Stimulated activated CD8-positive, alpha-beta memory T cell treated with anti-CD3 and anti-CD28 coated beads, Interleukin-15, amount 100 ng/mL, for 4 hours (primary cell): ENCODE measurements at places on chromosomes 6 and 20.

DNA sequence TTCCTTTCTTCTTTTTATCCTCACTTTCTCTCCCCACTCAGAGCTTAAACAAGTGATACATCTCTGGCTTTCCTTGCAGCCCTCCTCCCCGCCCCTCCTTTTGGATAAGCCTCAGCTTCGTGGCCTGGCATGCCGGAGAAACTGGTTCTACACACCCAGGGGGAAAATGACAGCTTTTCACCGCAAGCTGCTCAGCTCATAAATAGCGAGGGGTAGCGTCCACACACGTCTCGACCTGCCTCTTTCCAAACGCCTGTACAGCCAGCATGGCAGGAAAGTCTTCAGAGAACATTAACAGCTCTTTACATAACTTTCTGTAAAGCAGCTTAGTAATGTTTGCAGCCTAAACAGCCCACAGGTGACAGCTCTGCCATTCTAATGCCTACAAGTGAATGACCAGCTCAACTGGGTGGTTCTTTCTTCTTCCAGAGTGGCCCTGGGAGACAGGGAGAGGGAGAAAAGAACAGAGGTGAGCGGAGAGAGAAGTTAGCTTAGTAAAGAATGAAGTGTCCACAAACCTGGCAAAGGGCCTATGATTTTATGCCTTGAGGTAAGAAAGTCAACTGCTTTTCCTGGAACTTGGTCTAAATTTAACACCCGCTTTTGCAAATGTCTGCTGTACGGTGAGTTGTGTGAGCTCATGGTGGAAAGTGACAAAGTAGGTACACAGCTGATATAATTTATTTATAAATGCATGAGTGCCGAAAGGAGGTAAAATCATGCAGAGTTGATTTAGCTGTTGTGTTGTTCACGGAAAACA, 251.5 kb downstream of the TFAP2A start:
- no peak for DNase-seq

- no peak for DNase-seq
Observed at GRCh38 chr6:20279608-20280287, 67.5 kb upstream of the MBOAT1 start.

- no peak for DNase-seq
Observed at GRCh38 chr20:50101887-50102286, 11.1 kb downstream of the UBE2V1 start.

DNA sequence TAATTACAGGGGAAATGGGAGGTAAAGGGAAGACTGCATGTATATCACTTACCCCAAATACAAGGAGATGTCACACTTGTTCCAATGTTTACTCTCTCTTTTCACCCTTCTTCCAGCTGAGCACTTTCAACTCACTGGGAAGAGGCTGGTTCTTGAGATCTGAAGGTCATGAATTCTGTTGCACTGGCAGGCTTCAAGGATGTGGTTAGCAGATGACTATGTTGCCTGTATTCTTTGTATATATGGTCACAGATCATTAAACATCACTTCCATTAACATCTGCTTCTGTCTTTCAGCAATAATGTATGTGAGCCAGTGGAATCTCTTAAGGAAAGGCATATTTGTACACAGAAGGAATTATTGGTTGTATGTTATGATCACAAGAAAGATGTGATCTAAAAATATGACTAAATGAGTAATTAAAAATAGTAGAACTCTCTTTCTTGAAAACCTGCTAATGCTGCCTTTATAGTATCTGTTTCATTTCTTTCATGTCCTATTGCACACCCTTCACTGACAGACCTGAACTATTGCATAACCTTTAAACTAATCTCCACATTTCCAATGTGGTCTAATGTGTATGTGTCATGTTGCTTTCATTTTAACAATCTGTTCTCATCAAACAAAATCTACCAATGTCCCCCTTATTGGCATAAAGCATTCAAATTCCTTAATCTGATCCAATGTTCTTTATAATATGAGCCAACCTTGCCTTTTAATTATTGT, 131.4 kb upstream of the EPHA7 start:
- no peak for DNase-seq

DNA sequence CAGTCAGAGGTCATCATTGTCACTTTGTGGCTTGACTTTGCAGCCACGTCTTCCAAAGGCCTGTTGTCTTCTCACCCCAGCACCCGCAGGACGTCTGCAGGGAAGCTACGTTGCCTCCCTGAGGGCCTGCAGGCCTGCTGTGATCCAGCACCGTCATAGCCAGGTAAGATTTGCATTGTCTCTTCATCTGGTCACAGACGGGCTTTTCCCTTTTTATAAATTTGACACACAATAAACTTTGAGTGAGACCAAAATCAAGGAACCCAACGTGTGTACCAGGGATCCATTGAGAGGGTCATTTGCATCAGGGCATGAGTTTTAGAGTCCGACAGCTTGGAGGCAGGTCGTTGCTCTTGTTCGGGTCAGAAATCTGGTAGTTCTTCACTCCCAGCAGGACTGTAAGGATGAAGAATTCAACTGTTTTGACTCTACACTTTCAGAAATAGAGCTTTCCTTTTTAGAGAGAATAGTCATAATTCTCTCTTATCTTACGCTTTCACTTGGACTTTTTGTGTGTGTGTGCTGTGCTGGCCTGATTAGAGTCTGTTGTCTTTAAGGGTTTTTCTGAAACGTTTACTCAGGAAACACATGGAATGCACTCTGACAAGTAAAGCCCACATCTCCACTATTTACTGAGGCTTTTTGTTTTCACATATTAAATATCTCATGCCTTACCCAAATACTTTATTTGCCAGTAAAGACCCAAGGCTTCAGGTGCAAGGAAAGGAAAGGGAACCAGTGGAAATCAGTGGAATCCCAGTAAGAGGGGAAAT, 177.2 kb upstream of the TAB2 start:
- DNase-seq: no peak

DNA sequence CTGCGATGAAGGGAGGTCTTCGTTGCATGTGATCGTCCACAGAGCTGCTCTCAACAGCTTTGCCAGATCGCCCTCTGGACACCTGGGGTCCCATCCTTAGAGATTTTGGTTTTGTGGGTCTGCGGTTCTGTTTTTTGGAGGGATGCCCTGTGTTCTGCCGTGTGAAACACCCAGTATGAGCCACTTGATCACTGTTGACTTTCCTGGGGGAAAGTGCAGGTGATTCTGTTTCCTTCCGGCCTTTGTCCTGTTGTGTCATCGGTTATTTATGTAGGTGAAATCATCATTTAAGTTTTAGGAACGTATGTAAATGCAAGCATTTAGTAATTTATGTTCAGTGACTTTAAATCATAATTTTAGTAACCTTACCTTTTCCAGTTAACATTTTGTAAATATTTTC, 56.4 kb upstream of the SLC22A1 start:
- DNase-seq: no peak

- DNase-seq: no peak
Observed at GRCh38 chr6:33429750-33430052, 9.8 kb downstream of the SYNGAP1 start.

- DNase-seq: no peak
Observed at GRCh38 chr6:129504456-129504855, 205.5 kb downstream of the ARHGAP18 start.

- DNase-seq: no peak
Observed at GRCh38 chr6:124459268-124459667, 503.0 kb upstream of the RNF217 start.
